Left ventricle myocardium superior (tissue), 1 donor: ENCODE measurements at places on chromosomes 3 and 15. TPM values are rescaled to one million over a fixed set of nuclear protein-coding genes. Genes with fewer than 3 reads are reported as not detected.

- DNase-seq = peak; percentile 46
These were observed 7.7 kb downstream of the CGNL1 start for GRCh38 chr15:57384024-57384423.

DNA sequence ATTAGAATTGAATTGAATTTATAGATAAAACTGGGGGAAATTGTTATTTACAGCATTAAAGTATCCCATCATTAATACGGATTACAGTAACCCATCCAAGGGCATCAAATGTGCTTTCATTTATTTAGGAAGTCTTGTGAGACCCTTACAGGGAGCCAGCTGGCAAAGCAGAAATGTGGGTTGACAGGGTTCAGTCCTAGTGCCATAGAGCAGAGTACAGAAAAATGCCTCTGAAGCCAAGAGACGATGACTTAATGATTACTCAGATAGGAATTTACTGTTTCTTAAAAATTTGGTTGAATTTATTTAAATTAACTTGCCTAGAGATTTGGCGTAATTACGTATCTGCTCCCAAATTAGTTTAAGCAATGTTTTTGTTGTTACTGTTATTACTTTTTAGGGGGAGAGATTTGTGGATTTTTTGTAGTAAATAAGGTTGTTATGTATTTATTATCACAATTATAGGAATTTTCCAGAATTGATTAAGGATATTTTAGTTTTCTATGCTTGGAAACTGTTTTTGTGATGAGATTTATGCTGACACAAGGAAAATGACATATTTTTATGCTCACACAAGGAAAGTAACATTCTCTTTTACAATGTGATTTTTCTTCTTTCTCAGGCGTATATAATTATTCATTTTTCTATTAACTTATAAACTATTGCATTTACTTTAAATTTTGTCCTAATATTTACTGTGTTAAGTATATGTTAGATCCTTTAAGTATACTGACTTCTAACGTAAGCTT, 152.0 kb downstream of the EPHA6 start:
- DNase-seq = no peak

The PRSS50 gene
- total RNA-seq = 0.10 TPM

- no peak for DNase-seq
These were observed 20.6 kb upstream of the RBM5 start for GRCh38 chr3:50068134-50068533.

The EBLN2 gene
- 0.69 TPM for total RNA-seq

GRCh38 chr3:189841473-189842205, 210.4 kb downstream of the TP63 start:
- DNase-seq = no peak

The MB21D2 gene
- total RNA-seq = 1.8 TPM

DNA sequence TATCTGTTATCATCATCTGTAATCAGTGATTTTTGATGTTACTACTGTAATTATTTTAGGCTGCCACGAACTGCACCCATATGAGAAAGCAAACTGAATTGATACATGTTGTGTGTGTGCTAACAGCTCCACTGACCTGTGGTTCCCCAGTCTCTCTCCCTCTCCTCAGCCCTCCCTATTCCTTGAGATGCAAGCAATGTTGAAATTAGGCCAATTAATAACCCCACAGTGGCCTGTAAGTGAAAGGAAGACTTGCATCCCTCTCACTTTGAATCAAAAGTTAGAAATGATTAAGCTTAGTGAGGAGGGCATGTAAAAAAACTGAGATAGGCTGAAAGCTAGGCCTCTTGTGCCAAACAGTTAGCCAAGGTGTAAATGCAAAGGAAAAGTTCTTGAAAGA, 218.6 kb upstream of the LRRFIP2 start:
- no peak for DNase-seq

The VEPH1 gene
- 0.25 TPM for total RNA-seq

DNA sequence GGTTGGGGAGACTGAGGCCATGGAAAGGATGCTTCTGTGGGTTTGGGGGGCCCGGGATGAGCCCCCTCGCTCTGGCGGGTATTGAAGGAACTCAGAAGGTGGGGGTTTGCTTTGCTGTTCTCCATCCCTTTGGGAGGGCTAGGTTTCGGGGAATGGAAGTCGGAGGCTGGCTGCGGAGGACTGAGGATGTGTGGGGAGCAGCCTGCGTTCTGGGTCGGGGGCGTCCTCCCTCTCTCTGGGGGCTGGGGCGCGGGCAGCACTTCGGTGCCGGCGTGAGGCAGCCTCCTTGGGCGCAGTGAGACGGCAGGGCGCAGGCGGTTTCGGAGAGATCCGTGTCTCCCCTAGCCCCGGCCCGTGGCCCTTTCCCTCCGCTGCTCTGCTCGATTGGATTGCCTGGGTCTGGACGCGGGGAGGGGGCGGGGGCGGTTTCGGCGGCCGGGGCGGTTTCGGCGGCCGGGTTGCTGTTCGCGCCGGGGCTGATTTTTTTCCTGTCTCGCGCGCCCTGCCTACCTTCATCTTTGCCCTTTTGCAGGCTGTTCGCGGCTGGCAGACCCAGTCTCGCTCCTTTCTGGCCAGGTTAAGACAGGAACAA, 1.4 kb downstream of the PTPRG start:
- peak; percentile 60 for DNase-seq

- DNase-seq = no peak
These were observed 295.4 kb downstream of the SLC9A9 start for GRCh38 chr3:143552851-143553250.

The FAM174B gene
- total RNA-seq = 12.6 TPM

The DNAJC17 gene
- total RNA-seq = 16.2 TPM
